Caco-2 (cell line): ENCODE measurements at places on chromosomes 7 and 10. TPM values are rescaled to one million over a fixed set of nuclear protein-coding genes. Genes with fewer than 3 reads are reported as not detected.

ZNF425 gene
- 2.6 and 4.0 TPM in 2 replicates for total RNA-seq

- DNase-seq, result peak; percentile 7
- no peak overlapping the region for H3K27ac ChIP-seq
- no peaks in the 10 kb centered on the region for H3K36me3 ChIP-seq
- H3K4me1 ChIP-seq, result no peaks in the 10 kb centered on the region
Measured at GRCh38 chr10:124303662-124304418, 114.9 kb downstream of the OAT start.

RALA gene
- total RNA-seq, result 41.7 and 43.5 TPM in 2 replicates

- no peaks in the 10 kb centered on the region for H3K36me3 ChIP-seq
- H3K4me3 ChIP-seq, result no peak overlapping the region
- H3K27me3 ChIP-seq, result no peaks in the 10 kb centered on the region; the same call in 1 of the 2 replicates
- H3K27ac ChIP-seq, result no peak overlapping the region
- no peak for DNase-seq
Measured at GRCh38 chr10:33112831-33113455, 154.9 kb upstream of the ITGB1 start.

GRCh38 chr10:115654961-115655360 is 561.8 kb downstream of the ATRNL1 start:
- no peak overlapping the region for H3K27ac ChIP-seq
- no peaks in the 10 kb centered on the region for H3K36me3 ChIP-seq
- H3K27me3 ChIP-seq, result no peaks in the 10 kb centered on the region
- DNase-seq, result no peak
- H3K4me3 ChIP-seq, result no peak overlapping the region

- no peaks in the 10 kb centered on the region for H3K4me1 ChIP-seq
- H3K4me3 ChIP-seq, result no peak overlapping the region
- H3K27ac ChIP-seq, result no peak overlapping the region
Measured at GRCh38 chr10:10020945-10021344, 996.7 kb upstream of the CELF2 start.

DNA sequence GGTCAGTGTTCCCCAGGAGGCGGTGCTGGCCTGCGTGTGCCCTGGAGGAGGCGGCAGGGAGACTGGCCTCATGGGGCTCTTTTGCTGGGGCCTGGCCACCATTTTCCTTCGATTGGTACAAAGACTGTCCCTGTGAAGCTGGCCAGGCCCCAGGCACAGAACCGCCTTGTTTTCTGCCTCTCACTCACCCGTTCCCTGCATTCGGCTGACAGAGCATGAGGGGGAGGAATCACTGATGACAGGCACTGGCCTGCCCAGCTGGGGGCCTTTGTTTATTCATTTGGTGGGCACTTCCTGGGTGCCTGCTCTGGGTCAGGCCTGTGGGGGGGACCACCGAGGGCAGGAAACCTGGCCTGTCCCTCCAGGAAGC is 139.2 kb downstream of the FAM53B start:
- no peak overlapping the region for H3K4me3 ChIP-seq
- no peak for DNase-seq
- H3K27ac ChIP-seq, result no peak overlapping the region
- no peaks in the 10 kb centered on the region for H3K4me1 ChIP-seq
- H3K36me3 ChIP-seq, result no peaks in the 10 kb centered on the region

- peaks cover 3% of the 10 kb centered on the region; the same call in 1 of the 2 replicates for H3K4me1 ChIP-seq
- no peak overlapping the region for H3K4me3 ChIP-seq
- H3K36me3 ChIP-seq, result no peaks in the 10 kb centered on the region
Measured at GRCh38 chr10:96229568-96230030, 41.8 kb downstream of the BLNK start.
